ENCODE measurements at places on chromosomes 16 and 17.

- no peak for DNase-seq
Observed at GRCh38 chr17:73600103-73600871, 44.0 kb downstream of the SDK2 start.

DNA sequence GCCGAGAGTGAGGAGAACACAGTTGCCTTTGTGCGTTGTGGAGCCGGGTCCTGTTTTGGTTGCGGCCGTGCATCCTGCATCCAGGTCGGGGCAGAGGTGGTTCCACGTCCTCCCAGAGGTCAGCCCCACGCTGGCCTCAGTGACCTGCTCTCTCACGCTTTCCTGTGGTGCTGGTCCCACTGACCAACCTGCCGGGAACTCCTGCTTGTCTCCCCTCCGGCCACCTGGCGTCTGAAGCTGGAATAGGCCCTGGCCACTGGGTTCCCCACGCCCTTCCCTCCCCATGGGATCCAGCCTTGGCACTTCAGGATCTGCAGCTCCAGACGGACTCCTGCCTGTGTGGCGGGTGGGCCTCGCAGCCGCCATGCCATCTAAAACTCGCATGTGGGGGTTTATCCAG lies 85.5 kb upstream of the ZNF750 start:
- DNase-seq = no peak

GRCh38 chr16:14495213-14496046 lies 134.6 kb downstream of the PARN start:
- DNase-seq = no peak

DNA sequence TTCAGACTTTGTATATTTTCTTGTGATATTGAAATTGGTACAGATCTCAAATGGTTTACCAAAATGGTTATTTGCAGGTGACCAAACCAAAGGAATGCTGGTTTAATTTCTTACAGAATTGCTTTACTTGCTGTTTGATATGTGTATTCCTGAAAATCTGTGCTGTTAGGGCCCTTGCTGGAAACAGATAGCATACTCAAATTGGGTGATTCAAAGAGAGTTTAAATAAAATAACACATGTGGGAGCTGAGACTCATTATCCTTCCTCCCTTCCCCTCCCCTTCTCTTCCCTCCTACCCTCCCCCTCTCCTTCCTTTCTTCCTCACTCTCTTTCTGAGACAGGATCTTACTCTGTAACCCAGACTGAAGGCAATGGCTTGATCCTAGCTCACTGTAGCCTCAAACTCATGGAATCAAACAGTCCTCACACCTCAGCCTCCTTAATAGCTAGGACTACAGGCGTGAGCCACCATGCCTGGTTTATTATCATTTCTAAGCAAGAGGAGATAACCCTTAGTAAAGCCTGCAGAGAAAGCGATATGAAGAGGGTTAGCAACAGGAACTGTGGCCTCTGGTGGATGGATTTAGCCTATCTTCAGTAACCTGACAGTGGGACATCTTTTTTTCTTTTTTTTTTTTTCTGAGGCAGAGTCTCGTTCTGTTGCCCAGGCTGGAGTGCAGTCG lies 141.9 kb downstream of the BCAS3 start:
- DNase-seq = no peak

GRCh38 chr16:65284626-65285025 lies 162.8 kb upstream of the CDH11 start:
- DNase-seq = no peak

DNA sequence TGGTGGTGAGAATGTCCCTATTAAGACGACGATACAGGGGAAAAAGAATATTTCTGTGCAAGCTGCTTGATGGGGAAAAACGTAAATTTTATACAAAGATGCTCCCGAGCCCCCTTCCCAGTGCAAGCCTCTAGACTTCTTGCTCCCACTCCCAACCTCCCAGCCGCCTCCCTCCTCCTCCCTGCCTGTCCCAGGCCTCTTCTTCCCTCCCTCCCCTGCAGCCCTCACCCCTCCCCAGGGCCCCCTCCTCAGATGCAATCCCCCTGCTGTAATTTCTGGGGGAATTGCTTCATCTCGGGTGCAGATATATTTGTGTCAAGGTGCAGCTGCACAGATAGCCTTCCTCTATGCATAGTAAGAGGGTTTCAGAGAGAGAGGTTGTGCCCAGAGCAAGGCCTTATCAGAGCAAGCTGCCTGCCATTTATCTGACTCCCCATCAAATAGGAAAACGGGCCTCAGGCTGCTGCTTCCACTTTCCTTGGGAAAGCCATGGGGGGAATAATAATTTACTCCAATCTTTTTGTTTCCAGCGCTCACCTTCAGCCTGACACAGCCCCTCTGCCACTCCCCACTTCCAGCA lies 47.4 kb upstream of the LHX1 start:
- no peak for DNase-seq

DNA sequence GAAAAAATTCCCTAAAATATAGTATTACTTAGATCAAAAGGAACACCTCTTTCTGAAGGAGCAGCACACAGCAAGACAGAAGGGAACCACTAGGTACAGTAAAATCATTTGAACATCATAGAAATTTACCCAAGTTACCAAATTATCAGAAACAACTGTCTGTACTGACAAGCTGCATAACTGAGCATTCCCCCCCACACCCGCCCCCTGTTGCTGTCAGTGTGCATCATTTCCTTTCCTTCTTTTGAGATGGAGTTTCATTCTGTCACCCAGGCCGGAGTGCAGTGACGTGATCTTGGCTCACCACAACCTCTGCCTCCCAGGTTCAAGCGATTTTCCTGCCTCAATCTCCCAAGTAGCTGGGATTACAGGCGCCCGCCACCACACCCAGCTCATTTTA lies 120.7 kb downstream of the TRIM37 start:
- DNase-seq = no peak

GRCh38 chr17:81683208-81683583 lies 401 bp downstream of the ARL16 start:
- DNase-seq = no peak

- DNase-seq = no peak
Observed at GRCh38 chr16:20791923-20792612, 14.2 kb downstream of the ERI2 start.

- no peak for DNase-seq
Observed at GRCh38 chr16:22635357-22635761, 124.7 kb downstream of the NPIPB5 start.

- no peak for DNase-seq
Observed at GRCh38 chr16:83969771-83970429, 1.9 kb downstream of the NECAB2 start.

- DNase-seq = no peak
Observed at GRCh38 chr16:67528222-67528869, at the start of gene RIPOR1. TSS of gene RIPOR1 (plus strand) at chr16:67528829. CDS start at chr16:67538447, 9,618 bp downstream.

- DNase-seq = no peak
Observed at GRCh38 chr16:12320298-12320706, 343.8 kb downstream of the SNX29 start.

GRCh38 chr17:556431-556995 lies 158.1 kb downstream of the VPS53 start:
- no peak for DNase-seq

DNA sequence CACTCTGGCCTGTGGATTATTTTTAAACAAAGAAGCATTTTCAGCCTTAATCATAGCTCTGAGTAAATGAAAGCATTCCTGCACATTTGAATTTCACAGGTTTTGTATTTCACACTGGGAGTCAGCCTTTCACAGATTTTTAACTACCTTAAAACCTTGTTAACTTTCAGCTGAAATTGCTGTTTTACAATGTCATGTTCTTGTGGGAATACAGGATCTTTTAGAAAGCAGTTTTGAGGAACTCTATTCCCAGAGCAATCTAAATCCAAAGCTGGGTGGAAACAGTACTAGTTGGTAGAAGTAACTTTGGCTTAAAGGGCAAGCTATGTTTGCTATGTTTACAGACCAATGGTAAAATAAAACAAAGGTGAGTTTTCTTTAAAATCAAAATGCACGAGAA lies 600.6 kb downstream of the KCNJ2 start:
- no peak for DNase-seq

GRCh38 chr16:1318268-1318545 lies 8.8 kb downstream of the UBE2I start:
- no peak for DNase-seq

DNA sequence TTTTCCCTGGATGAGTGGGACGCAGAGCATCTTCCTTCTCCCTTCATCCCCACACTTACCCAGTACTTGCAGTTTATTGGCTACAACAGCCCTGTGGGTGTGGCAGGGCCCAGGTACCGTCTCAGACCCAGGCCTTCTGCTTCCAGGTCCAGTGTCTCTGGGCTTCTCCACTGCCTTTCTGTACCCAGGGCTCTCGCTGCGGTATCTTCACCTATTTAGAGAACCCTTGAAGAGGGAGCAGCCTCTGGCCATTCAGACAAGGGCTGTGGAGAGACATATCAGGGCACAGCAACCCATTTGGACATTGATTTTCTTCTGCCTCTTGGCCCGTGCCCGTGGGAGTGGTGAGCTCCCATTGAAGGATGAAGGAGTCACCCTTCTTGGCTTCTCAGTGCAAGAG lies 17.3 kb downstream of the TBX4 start:
- DNase-seq = no peak

All from NCI-H1105 treated with DMSO at 0.1 percent for 48 hours (cell line).